ENCODE measurements at places on chromosomes 1 and 21.

DNA sequence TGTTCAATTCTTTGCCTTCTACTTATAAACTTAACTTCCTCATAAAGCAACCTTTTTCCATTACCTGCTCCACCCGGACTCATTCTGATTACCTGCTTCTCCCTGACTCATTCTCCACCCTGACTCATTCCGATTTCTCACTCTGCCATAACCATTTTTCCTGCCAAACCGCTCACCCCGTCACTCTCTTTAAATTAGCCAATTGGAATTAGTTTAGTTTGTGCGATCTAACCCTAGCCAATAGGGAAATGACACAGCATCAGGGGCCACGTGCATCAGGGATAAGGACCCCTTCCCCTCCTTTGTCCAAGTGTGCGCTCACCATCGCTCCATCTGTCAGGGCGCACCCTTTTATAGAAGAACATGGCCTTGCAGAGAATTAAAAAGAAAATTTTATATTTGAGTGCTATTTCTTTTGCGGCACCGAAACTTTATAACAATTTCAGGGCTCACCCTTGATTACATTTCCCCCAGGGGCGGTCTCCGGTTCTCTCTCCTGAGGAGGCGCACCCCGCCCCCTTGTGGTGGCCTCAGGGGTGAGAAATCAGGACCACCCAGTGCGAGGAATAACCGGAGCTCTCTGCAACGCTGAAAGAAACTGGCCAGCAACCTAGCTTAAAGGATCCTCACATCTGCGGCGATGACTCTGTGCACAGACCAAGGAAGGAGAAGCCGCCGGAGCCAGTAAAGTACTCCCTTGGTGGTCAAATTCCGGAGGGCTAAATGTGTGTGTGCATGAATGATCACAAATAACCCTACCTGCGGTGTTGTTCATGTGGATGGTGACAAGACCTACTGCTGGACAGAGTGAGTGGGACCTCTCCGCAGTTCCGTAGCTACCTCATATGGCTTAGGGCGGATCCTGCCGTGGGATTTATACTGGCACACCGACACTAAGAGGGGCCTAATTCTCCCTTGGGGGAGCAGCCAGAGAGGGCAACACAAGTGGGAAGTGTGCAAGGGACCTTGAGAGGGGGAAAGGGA lies 30.3 kb upstream of the CBR3 start:
- no peak for DNase-seq

DNA sequence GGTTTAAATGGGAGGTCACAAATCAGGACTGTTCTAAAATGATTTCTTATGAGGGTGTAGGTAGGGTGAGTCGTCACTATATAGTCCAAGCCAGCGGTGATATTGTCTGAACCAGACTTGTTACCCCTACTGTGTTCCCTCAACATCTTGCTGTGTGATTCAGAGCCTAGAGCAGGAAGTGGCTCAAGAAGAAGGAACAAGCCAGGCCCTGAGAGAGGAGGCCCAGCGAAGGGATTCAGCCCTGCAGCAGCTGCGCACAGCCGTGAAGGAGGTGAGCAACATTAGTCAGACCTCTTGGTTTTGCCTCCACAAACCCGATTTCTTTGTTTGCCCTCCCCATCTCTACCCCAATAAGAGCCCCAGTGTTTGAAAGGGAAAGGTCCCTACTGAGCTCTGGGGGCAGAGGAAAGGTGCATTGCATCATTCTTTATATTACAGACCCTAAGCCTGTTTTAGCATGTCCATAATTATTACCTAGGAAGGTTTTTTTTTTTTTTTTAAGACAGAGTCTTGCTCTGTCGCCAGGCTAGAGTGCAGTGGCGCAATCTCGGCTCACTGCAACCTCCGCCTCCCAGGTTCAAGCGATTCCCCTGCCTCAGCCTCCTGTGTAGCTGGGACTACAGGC lies 5.0 kb upstream of the SH3BGRL3 start:
- DNase-seq, result no peak

DNA sequence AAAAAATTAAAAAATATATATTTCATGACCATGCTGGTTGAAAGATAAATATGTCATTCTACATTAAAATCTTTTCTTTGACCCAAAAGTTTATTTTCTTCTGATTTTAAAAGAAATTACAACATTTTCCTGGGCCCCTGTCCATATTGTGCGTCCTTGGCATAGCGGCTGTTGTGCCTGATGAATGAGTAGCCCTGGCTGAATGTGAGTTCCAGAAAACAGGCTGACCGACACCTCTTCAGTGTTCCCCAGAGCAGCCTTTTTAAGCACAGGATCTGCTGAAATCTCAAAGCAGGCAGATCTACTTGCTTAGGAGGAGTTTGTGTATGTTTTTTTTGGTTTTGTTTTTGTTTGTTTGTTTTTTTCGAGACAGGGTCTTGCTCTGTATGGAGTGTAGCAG lies 19.7 kb downstream of the KIAA1614 start:
- DNase-seq, result no peak

DNA sequence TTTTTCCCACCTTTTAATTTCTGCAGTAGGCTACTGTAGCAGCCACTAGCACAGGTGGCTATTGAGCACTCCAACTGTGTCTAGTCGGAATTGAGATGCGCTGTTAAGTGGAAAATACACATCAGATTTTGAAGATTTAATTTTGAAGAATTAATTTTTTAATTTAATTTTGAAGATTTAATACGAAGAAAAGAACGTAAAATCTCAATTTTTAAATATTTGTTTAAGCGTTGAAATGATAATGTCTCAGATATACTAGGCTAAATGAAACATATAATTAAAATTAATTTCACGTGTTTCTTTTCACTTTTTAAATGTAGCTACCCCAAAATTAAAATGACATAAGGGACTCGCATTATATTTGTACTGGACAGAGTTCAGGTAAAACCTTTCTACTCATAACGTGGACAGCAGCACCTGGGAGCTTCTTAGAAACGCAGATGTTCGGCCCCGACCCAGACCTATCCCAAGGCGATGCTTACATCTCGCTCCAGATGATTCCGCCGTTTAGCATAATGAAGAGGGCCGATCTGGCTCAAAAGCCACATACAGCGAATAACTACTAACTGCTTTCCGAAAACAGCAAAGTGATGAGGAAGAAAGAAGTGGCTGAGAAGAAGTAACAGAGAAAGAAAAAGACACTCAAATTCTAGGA lies 717 bp downstream of the CRYZL1 start:
- DNase-seq, result no peak

DNA sequence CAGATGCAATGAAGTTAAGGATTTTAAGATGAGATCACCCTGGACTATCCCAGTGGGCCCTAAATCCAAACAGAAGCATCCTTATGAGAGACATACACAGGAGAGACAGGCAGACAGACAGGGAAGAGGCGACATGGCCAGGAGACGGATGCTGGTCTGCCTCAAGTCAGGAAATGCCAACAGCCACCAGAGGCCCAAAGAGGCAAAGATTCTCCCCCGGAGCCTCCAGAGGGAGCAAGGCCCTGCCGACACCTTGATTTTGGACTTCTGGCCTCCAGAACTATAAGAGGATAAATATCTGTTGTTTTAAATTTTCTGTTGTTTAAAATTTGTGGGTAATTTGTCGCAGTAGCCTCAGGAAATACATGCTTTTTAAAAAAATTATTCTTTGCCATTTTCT lies 116.4 kb downstream of the GLIS1 start:
- DNase-seq, result no peak

DNA sequence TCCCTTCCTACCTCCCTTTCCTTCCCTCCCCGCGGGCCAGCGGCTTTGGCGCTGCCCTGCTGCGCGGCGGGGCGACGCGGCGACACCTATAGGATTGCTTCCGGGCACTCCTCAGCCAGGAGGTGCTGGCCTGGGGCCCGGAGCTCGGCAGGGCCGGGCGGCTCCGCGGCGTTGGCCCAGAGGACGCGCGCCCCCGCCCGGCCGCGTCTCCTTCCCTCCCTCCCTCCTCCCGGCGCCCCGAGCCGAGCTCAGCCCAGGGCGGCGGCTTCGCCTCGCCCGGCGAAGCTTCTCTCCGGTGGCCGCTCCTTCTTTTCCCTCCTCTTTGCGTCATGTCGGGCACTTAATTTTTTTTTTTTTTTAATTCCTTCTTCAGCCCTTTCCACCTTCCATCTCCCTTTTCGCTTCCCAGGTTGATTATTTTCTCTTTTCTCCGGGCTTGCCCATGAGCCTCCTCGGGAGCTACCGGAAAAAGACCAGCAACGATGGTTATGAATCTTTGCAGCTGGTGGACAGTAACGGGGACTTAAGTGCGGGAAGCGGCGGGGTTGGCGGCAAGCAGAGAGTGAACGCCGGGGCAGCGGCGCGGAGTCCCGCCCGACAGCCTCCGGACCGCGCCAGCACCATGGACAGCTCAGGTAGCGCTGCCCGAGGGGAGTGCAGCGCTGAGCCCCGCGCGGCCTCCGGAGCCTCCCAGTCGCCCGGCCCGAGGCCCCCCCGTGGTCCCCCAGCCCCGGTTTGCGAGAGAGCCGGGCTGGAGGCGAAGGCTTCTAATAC lies at the start of gene DNAJC6:
Gene DNAJC6 (plus strand): TSS at position 240 of the 774 bp plus-strand sequence. CDS start 203 bp downstream, at position 443.
- DNase-seq, result peak; percentile 73

- no peak for DNase-seq
These were observed 4.2 kb downstream of the TNFRSF25 start for GRCh38 chr1:6461538-6462411.

GRCh38 chr1:196438329-196438728 lies 169.9 kb downstream of the KCNT2 start:
- DNase-seq, result no peak

DNA sequence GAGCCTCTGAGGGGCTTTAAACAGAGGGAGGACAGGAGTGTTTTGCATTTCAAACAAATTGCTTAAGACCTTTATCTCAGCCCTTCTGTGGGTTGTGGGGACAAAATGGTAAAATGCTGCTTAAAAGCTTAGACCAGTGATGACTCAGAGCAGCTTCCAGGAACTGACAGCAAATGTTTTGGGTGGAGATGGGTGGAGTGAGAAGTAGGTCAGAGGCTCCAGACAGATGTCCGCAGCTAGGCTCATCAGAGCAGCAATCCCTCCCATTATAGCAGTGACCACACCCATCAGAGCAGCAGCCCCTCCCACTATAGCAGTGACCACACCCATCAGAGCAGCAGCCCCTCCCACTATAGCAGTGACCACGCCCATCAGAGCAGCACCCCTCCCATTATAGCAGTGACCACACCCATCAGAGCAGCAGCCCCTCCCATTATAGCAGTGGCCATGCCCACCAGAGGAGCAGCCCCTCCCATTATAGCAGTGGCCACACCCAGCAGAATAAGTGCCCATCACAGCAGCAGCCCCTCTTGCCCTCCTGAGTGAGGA lies 532.2 kb downstream of the MATN1 start:
- DNase-seq, result no peak

- DNase-seq, result no peak
These were observed 164.8 kb downstream of the TNFSF18 start for GRCh38 chr1:172885971-172886370.

DNA sequence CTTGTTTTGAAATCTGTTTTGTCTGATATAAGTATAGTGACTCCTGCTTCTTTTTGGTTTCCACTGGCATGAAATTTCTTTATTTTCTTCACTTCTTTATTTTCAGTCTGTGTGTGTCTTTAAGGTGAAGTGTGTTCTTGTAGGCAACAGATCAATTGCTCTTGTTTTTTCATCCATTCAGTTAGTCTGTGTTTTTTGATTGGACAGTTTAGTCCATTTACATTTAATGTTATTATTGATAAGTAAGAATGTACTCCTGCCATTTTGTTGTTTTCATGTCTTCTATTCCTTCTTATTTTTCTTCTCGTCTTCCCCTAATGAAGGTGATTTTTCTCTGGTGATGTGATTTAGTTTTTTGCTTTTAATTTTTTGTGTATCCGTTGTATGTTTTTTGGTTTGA lies 487.7 kb upstream of the PBX1 start:
- no peak for DNase-seq

DNA sequence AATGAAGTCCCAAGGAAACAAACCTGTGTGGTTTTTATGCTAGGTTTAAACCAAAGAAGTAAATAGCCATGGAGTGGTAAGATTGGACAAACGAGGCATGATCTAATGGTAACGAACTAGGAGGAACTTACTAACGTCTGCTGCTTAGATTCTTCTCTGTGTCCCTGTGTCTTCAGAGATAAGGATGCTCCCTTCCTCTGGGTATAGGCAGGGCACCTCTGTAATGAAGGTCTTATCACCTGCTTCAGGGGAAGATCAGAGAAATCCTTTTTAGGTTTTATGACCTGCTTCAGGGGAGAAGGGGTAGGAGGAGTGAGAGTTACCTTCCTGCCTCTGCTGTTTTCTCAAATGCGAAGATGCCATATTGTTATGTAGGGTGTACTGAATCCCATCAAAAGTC lies 214.9 kb upstream of the L1TD1 start:
- DNase-seq, result no peak

GRCh38 chr21:35231090-35231489 lies 182.0 kb upstream of the RUNX1 start:
- DNase-seq, result no peak

DNA sequence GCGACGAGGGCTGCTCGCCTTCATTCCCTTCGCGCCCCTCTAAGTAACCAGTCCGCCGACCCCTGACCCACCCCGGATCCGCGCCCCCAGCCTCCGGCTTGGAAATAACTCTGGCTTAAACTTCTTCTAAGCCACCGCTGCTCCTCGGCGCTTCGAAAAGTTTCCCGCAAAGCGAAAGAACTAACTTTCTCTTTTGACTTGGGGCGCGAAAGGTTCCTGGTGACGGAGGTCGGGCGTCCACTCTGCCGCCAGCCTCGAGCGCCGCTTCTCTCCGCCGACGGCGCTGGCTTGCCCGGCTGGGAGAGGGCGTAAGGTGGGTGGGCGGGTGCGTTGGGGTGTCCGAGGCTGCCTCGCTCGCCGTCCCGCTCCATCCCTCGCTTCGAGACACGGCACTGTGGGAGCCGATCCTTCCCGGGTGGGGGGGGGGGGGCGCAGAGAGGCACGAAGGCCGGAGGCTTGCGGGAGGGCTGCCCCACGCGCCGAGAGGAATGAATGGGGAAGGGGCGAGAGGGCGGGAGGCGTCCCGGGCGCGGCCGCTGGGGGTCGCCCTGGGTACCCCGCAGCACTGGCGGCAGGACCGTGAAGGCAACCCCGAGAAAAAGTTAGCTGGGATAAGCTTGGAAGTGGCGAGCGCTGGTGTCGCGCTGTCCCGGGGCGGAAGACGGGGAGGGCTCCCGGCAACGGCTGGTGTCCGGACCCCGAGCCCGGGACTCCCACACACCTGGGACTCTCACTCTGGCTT lies 569 bp downstream of the ATF3 start:
- peak; percentile 25 for DNase-seq

GRCh38 chr1:30977105-30977504 lies 68.5 kb upstream of the SDC3 start:
- DNase-seq, result no peak

DNA sequence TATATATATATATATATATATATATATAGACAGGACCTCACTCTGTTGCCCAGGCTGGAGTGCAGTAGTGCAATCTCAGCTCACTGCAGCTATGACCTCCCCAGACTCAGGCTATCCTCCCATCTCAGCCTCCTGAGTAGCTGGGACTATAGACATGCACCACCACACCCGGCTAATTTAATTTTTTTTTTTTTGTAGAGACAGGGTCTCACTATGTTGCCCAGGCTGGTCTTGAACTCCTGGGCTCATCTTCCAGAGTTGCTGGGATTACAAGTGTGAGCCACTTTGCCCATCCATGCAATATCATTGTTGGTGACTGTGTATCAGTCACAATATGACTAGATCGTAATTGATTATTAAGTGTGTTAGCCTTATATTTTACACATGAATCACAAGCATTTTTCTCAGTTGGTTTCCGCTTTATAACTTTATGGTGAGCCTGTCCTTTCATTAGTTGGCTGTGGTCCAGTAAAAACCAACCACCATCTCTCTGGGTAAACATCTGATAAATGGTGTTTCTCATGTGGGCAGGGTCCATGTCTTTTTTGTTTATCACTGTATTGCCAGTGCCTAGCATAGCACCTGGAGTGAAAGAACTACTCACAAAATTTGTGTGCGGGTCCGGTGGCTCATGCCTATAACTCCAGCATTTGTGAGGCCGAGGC lies 63.6 kb downstream of the MYOM3 start:
- DNase-seq, result no peak

GRCh38 chr21:46392921-46393320 lies 65.8 kb upstream of the DIP2A start:
- DNase-seq, result no peak

Data from nucleus accumbens (tissue), 56 donors.